ENCODE measurements at places on chromosomes 13 and 19.

- no peak for DNase-seq
Observed at GRCh38 chr19:18420930-18421329, 1.7 kb downstream of the SSBP4 start.

- DNase-seq = no peak
Observed at GRCh38 chr13:49516467-49516866, 20.7 kb downstream of the PHF11 start.

GRCh38 chr19:41934849-41935374 lies 6.7 kb upstream of the ERFL start:
- peak; percentile 88 for DNase-seq

DNA sequence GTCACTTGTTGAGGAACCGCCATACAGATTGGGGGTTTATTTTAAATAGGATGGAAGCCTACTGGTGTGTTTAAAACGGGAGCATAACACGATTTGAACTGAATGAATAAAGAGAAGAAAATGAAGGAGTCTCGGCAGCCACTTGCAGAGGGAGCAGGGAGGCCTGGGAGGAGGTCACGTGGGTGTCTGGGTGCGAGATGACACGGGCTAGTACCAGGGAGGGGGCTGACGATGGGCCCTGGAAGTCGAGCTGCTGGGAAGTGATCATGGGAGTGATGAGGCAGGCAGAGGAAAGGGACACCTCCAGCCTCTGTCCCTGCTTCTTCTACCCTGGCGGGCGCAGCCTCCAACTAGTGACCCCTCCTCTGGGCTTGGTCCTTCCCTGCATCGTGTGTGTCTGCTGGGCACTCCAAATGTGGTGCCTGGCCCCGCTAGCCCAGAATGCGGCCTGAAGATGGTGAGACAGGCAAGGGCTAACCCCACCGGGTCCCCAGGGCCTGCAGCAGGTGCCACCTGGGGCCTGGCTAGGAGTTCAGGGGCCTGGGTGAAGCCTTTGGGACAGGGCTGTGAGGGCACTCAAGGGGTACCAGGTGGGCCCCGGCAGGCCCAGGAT lies 35.5 kb downstream of the CRTC1 start:
- no peak for DNase-seq

DNA sequence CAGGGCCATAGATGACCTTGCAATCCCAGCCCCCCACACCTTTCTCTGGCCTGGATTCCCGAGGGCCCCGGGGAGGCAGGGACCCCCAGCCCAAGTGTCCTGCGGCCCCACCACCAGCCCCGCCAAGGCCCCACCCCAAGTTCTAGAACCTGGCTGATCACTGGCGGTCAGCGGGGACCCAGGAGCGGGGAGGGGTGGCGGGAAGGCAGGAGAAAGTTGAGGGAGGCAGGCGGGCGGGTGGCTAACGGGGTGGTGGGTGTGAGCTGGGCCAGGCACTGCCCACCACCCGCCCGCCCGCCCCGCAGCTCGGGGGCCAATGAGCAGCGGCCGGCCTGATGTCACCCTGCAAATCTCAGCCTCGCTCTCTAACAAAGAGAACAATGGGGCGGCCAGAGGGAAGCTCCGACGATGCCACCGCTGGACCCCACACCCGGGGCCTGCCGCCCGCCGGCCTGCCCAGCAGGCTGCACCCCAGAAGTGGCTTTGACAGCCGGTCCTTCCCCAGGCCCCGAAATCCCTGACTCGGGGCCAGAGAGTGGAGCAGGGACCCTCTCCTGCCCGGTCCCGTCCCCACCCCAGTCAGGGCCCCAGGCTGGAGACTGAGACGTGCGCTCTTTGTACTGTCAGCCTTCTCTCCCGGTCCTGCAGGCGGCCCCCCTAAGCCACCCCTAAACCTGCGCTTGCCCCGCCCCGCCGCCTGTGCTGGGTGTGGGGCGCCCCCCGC lies 1.6 kb downstream of the MEX3D start:
- DNase-seq = peak; percentile 94

DNA sequence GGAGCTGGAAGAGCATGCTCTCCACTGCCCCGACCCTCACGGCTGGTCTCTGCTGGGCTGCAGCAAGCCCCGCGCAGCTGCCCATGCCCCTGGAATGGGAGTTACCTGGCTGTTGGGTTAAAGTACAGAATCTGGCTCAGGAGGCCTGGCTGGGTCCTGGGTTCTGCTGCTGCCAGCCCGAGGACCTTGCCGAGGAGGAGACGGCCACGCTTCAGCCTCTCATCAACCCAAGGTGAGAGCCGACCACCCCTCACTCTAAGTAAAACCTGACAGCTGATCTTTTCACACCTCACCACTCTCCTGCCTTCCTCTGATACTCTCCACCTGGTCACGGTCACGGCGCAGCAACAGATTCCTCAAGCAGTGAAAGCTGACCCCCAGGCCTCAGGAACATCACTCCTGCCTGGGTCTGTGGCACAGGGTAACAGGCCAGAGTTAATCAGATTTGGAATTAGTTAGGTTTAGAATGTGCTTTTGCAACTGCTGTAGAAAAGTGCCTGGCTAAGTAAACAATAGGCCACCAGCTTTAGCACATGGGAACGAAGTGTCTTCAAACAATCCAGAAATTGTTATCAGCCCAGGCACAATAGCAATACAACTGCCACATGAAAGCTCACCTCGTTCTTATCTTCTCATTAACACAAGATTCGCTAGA lies 20.5 kb downstream of the RAB20 start:
- DNase-seq = peak; percentile 55

- DNase-seq = peak; percentile 57
Observed at GRCh38 chr19:8552810-8553209, 24.4 kb downstream of the MYO1F start.

GRCh38 chr19:40542202-40542859 lies 34.3 kb upstream of the SHKBP1 start:
- no peak for DNase-seq

DNA sequence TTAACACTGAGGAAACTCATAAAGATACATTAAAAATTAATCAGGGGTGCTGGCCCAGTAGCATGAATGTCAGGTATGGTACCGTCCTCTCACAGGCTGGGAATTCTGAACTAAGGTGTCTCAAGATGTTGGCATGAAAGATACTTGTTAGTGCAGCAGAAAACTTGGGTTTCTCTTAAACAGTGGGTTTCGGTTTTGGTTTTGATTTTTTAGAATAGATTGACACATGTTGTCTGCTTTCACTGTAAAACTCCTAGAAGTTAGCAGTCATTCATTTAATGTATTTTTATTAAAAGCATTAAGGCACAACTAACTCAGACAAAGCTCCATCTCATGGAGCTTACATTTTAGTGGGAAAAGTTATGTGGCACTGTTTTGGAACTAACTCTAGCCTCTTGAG lies 3.5 kb upstream of the OBI1 start:
- no peak for DNase-seq

DNA sequence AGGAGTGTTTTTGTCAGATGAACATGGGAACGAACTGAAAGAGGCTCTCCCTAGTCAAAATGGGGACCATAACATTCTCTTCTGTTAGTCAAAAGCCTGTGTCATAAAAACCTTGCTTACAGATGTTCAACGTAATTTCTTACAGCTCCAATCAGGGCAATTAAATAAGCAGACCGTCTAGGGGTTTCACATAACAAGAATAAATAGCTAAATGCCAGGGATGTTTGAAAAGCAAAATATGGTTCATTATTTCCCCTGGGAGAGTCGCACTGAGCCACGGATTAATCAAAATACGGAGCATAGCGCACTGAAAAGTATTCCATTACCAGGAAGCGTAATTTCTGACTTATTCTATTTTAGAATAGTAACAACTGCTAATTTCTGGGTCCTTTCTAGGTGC lies 63.7 kb upstream of the MRI1 start:
- no peak for DNase-seq

DNA sequence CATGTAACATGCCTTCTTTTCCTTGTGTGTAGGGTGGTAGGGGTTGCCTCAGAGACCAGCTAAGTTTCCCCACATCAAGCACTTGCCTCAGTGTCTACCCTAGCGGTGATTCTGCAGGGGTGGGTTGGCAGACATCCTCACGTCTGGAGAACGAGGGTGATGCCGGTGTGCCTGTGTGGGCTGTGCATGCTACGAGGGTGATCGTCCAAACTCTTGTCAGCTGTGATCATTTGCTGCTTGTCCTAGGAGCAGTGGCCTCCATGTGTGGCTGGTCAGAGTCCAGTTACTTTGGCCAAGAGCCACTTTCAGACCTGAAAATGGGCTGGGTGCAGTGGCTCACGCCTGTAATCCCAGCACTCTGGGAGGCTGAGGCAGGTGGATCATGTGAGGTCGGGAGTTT lies 5.1 kb downstream of the GPI start:
- DNase-seq = no peak

DNA sequence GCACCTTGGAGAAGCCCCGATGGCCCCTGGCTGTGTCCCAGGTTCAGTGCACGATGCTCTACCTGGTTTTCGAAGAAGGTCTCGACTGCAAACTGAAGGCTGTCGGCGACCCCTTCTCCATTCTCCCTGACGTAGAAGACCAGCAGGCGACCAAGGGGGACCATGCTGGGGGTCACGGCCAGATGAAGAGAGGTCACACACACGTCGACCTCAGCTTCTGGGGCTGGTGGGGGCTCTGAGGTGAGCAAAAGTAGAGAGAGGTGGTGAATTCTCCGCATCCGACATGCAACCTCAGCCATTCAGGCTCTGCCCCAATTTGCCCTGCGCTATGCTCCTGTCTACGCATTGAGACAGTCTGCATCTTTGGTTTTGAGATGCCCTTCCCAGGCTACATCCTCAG lies 49.3 kb downstream of the CPAMD8 start:
- no peak for DNase-seq

GRCh38 chr13:32674503-32674902 lies 88.3 kb downstream of the PDS5B start:
- no peak for DNase-seq

GRCh38 chr13:29815336-29815735 lies 35.1 kb downstream of the UBL3 start:
- DNase-seq = no peak

DNA sequence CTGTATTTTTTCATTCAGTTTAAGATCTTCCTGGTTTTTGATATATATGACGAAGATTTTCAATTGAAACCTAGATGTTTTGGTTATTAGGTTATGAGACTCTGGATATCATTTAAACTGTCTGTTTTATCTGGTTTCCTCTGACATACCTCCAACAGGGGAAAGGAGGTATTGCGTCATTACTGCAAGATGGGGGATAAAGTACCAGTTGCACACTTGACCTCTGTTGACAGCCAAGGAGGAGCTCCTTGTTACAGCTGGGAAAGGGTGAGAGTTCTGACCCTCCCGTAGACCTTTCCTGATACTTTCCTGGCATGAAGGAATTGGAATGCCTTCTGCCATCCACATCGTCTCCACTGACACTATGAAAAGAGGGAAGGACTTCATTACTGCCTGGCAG lies 82.0 kb upstream of the SHISA2 start:
- no peak for DNase-seq

GRCh38 chr13:103805771-103806170 lies 739.6 kb upstream of the SLC10A2 start:
- no peak for DNase-seq

- no peak for DNase-seq
Observed at GRCh38 chr19:13869281-13869680, 7.7 kb upstream of the NANOS3 start.

GRCh38 chr19:17266975-17267788 lies at the start of gene BABAM1:
Gene BABAM1 (plus strand): TSS chr19:17267443. CDS start chr19:17268807, 1,364 bp downstream.
- peak; percentile 97 for DNase-seq

- DNase-seq = peak; percentile 97
Observed at GRCh38 chr19:11535792-11536595, 2.7 kb upstream of the CNN1 start.

GRCh38 chr13:49441846-49442245 lies 2.0 kb downstream of the CAB39L start:
- no peak for DNase-seq

DNA sequence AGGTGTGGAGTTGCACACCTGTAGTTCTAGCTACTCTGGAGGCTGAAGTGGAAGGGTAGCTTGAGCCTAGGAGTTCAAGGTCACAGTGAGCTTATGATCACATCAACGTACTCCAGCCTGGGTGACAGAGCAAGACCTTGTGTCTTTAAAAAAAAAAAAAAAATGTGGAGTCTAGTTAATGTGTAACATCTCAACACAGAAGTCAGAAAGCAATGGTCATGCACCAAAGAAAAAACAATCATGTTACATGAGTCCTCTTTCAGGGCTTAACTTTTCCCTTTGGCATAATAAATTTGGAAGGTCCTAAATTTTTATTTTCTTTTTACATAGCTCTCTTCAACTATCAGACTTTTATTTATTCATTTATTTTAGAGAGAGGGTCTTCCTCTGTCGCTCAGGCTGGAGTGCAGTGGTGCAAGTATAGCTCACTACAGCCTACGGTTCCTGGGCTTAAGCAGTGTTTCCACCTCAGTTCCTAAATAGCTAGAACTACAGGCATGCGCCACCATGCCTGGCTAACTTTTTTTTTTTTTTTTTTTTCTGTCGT lies 22.3 kb downstream of the SETDB2 start:
- DNase-seq = no peak

DNA sequence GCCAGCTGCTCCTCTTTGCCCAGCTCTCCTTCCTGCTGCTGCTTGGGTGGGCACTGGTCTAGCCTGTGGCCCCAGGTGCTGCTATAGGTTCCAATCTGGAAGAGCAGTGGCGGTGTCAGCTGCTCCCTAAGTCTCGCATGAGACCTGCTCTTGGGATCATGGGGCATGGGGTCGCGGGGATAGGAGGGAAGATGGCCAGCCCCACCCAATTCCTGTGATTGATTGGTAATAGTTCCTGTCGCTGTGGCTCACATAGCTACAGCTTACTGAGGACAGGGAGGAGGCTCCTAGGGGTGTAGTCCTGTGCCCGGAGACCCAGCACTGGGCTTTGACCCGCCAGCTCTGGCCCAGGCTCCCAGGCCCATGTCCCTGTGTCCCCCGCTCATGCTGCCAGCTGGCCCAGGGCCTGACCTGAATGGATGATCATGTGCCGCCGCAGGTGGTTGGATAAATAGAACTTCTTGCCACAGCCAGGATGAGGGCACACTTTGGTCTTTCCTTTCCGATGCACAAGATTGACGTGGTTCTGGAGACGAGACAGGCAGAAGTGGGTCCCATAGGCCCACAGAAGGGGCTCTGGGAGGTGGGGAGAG lies 4.5 kb upstream of the ELAVL3 start:
- no peak for DNase-seq

DNA sequence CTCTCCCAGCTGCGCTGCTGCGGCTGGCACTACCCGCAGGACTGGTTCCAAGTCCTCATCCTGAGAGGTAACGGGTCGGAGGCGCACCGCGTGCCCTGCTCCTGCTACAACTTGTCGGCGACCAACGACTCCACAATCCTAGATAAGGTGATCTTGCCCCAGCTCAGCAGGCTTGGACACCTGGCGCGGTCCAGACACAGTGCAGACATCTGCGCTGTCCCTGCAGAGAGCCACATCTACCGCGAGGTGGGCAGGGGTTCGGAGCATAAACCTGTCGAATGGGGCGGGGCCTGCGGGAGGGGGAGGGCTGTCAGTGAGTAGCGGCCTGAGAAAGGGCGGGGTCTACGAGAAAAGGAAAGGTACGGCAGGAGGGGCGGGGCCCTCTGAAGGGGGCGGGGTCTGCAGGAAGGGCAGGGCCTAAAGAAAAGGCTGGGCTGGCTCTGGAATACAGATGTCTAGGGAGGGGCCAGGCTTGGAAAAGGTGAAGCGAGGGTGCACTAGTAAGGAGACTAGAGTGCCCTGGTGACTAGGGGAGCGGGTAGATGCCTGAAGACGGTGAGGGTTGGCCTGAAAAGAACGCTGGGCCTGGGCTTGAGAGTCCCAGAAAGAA lies 3.6 kb downstream of the CD37 start:
- peak; percentile 98 for DNase-seq

GRCh38 chr19:40144151-40144550 lies 47.1 kb upstream of the MAP3K10 start:
- DNase-seq = no peak

GRCh38 chr13:102907016-102907756 lies 61.4 kb downstream of the ERCC5 start:
- DNase-seq = no peak

GRCh38 chr13:44373601-44374347 lies at the start of gene SERP2:
Gene SERP2 (plus strand): TSS chr13:44373824. CDS start chr13:44374026, 202 bp downstream.
- peak; percentile 84 for DNase-seq
